ENCODE measurements at places on chromosomes 12 and 14. TPM values are rescaled to one million over a fixed set of nuclear protein-coding genes. Genes with fewer than 3 reads are reported as not detected.

TAS2R30 gene
- not detected for polyA plus RNA-seq

NKX2-1 gene
- not detected for polyA plus RNA-seq

DNA sequence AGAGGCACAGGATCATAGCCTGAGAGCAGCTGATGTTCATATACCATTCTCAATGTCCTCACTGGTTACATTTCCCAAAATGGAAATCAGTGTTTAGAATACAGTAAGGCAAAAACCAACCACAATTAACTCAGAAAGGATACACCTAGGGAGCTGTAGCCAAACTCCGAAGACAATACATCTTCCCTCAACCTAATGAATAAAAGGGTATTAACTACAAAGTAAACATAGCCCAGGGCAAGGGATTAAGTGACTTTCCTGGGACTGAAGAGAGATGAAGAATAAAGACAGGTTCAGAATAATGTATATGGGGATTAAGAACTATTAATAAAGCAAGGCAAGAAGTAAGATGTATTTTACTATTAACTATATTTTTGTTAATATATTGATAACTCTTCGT is 79.5 kb downstream of the RPS29 start:
- no peak for DNase-seq

DNA sequence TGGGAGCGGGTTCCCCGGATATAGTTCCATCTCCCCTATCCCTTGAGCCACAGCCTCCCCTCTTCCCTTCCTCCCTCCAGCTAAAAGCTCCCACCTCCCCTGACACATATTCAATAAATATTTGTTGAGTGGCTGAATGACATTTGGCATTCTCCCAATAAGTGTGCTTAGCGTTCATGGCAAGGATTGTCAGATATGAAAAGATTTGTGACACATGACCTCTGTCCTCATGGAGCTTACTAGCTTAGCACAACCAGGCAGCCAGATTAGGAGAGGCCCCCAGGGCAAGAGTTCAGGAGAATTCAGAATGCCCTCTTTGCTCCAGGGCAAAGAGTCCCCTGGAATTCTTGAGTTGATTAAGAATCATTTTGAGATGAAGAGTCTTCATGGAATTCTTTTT is 22.5 kb upstream of the SLC6A12 start:
- no peak for DNase-seq

- DNase-seq = no peak
Observed at GRCh38 chr12:130703733-130704375, 12.2 kb downstream of the RIMBP2 start.

DNA sequence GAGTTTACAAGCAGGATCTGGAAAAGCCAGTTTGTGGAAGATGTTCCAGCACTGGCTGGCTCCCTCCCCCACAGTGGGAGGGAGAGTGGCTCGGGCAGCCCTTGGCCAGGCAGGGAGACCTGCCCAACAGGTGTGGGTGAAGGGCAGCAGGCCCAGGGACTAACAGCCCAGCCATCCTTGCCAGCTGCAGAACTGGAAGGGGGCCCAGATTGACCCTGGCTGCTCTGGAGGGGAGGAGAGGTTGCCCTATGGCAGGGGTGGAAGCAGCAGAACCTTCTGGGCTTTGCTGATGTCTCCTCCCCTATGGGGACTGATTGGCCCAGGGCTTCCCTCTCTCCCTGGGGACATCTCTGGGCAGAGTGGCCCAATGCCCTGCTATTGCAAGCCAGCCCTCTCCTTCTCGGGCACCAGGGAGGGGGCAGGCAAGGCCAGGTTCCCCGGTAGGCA is 20.5 kb downstream of the IRF2BPL start:
- no peak for DNase-seq

DNA sequence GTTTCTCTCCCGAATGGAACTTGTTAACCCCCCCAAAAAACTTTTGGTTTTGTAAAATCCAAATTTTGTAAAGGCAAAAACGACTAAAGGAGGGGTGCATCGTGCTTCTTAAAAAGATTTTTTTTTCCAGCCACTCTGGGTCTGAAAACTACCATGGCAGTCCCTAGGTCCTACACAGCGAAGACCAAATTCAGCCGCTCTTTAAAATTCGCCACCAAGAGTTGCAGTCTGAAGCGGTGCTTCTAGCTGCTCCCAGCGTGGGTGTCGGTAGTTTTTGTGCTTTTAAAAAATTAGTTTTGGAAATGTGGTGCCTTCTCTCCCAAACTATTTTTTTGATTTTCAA is 873 bp upstream of the GSC start:
- peak; percentile 6 for DNase-seq

GRCh38 chr12:43148691-43149090 is 403.3 kb downstream of the ADAMTS20 start:
- no peak for DNase-seq

CIDEB gene
- polyA plus RNA-seq = 31.4 TPM

ABCD2 gene
- 0.41 TPM for polyA plus RNA-seq

GRCh38 chr12:84056-84455 is 17.5 kb downstream of the IQSEC3 start:
- DNase-seq = no peak

HNRNPC gene
- 824 TPM for polyA plus RNA-seq

DNA sequence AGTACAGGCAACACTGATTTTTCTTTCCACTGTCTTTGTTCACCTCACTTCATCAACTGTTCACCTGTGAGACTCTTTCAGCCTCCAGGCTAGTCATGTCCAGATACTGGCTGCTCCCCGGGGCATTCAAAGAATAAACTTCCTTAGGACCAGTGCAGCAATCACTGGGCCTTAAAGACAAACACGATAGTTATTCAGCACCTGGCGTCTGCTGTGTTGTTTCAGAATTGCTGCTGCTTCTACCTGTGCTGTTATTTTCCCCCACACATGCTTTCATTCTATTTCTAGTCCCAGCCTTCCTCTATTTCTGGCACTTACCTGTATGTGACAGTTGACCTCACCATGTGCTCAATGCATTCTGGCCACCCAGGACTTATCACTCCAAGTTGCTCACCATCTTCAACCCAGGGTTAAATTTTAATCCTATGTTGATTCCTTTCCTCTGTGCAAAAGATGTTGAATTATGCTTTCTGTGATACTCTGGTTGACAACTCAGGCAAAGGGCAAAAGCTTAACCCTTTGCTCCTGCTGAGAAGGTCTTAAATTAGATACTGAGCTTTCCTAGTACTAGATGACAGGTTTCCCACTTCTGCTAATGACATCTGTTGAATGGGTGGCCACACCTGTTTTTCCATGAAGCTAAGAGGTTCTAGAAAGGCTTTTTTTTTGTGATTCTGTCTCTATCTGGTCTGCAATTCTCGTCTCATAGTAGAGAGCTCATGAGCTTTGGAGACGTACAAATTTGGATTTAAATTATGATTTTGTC is 41.4 kb downstream of the PTPRQ start:
- no peak for DNase-seq

GRCh38 chr14:90739318-90740068 is 76.7 kb downstream of the TTC7B start:
- no peak for DNase-seq

GRCh38 chr14:33375786-33376185 is 437.1 kb downstream of the NPAS3 start:
- no peak for DNase-seq

IFNG-AS1 gene
- polyA plus RNA-seq = not detected

DNA sequence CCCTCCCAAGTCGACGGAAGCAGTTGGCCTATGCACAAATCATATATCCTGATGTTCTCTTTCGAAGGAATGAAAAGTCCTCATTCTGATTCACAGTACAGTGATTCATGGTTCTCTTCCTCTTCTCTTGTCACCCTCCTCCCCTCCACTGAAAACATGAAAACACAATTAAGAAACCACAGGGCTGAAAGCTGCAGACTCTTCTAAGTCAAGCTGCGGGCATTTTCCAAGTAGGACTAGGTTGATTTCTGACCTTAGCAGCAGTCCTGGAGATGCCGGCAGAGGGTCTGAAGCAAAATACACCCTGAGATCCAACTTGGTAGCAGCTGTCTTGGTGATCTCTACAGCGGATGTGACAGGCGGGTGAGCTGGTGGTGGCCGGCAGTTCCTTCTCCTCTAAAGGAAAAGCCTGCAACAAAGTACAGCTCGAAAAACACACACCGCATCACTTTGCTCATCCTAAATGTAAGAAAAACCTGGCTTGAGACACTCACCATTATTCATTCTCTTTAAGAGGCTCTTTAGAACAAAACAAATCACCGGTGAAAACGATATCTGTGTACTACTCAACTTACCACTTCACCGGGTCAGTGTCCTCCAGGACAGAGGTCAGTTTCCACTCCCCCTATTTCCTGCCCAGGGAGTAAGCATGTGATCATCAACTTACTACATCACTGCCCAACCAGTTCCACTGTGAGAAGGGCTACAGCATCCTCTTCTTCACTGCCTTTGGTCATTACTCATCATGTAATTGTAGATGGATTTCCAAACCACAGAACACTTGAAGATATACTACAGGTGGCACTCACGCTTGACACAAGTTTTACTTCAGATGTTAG is 6.0 kb downstream of the TMCC3 start:
- peak; percentile 85 for DNase-seq

GRCh38 chr14:72485695-72486094 is 408.2 kb downstream of the DPF3 start:
- DNase-seq = no peak

- no peak for DNase-seq
Observed at GRCh38 chr12:124169577-124170284, 125.2 kb upstream of the RFLNA start.

STAB2 gene
- 9.7 TPM for polyA plus RNA-seq

GRCh38 chr14:74682169-74682952 is 30.5 kb downstream of the AREL1 start:
- DNase-seq = no peak

TMEM30B gene
- polyA plus RNA-seq = 0.38 TPM

DNA sequence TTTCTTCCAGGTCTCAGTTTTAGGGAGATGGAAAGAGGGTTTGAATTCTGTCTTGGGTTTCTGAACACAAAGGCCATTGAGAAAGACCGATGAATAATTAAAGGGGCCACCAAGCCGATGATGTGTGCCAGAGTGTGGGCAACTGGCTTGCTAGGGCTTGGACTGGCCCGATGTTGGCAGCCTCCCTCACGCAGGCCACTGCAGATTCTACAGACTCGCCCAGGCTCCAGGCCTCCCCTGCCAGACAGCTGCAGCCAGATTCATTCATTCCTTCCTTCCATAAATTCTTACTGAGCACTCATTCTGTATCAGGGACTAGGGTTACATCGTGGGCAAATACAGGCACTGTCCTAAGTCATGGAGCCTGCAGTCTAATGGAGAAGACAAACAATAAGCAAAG is 34.9 kb downstream of the ACTN1 start:
- DNase-seq = no peak

PEX5 gene
- polyA plus RNA-seq = 13.4 TPM

DNA sequence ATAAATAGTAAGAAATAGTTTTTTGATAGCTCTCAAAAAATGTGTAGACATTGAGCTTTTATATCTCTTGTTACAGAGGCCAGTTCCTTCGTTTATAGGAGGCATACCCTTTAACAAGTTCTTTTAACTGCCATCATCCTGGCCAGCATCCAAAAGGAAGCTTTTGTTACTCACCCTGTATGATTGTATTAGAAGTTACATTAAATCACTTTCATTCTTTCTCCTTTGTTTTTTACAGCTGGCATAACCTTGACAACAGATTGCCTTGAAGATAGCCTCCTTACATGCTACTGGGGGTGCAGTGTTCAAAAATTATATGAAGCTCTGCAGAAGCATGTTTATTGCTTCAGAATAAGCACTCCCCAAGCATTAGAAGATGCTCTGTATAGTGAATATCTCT is 20.1 kb downstream of the CGRRF1 start:
- no peak for DNase-seq

DNA sequence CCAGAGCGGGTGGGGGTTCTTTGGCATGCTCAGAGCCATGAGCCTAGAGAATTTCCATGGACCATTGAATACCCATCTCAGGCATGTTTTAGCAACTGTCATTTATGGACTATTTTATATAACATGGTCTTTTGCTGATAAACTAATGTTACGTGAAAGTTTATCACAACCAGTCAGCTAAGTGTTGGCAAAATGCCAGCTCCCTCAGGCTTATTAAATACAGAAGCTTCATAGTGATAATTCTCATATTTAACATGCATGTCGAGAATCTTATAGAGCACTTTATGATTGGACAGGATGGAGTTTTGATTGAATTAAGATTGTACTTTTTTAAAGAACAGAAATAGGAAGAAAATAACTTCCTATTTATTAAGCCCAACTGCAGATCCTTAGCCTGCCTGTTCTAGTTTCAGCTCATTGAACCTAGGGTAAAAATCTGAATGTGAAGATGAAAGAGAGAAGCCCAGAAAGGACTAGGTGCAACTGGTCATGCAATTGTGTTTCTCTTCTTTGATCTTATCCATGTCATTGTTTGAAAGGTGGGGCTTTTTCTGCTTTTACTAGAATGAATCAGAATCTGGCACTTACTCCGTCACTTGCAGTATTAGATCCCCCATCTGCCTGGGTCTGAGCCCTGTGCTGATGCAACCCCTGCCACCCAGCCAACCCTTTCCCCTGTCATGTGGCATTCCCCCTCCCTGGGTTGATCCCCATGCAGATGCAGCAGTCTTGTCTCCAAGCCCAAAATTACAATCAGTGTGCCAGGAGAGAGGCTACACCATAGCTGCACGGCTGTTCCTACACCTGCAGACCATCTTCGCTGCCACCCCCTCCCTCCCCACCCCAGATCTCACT is 134.6 kb upstream of the EVL start:
- DNase-seq = no peak

AMN gene
- polyA plus RNA-seq = 2.1 TPM

PLA2G1B gene
- polyA plus RNA-seq = 0.29 TPM

DNA sequence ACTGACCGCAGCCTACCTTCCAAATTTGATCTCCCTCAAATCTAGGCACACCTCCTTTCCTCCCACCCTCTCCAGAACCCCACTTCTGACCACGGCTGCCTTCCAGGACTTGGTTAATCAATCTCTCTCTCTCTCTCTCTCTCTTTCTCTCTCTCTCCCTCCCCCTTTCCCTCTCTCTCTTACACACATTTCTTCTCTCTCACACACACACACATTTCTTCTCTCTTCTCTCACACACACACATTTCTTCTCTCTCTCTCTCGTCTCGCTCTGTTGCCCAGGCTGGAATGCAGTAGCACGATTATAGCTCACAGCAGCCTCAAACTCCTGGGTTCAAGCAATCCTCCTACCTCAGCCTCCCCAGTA is 521 bp upstream of the GMFB start:
- no peak for DNase-seq

DNA sequence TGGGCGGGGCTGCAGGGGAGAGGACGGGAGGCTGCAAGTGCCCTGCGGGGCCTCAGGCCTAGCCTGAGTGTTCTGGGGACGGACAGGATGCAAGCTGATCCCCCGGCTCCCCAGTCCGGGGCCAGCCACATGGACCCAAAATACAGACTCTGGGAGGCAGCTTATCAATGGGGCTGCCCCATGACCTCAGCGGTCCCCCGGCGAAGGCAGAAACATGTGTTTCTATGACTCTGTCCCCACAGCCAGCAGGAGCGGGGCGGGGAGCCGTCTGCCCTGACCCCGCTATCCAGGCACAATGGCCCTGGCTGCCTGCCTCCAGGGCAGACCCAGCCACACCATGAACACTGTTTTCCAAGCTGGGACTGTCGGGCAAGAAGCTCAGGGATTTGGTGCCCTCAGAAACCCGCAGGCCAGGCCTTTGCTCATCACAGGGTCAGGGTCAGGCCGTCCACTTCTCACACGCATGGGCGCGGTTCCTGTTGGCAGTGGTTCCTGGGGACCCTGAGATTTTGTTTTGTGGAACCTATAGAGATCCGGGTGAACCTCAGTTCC is 75.0 kb downstream of the RFLNA start:
- no peak for DNase-seq

Data from spleen (tissue), 13 donors.